GM23248 (cell line): ENCODE measurements at places on chromosomes 13 and 19.
A peak's percentile ranks its signal among the peaks of the same experiment; 100 is the strongest.

- no peak for DNase-seq
Measured at GRCh38 chr13:104021806-104022397, 955.7 kb upstream of the SLC10A2 start.

- DNase-seq: no peak
Measured at GRCh38 chr19:39916851-39917396, 17.5 kb downstream of the FCGBP start.

- DNase-seq: no peak
Measured at GRCh38 chr13:63625869-63626268, 2210.2 kb upstream of the PCDH20 start.

- no peak for DNase-seq
Measured at GRCh38 chr13:106467427-106468122, 67.9 kb downstream of the EFNB2 start.

DNA sequence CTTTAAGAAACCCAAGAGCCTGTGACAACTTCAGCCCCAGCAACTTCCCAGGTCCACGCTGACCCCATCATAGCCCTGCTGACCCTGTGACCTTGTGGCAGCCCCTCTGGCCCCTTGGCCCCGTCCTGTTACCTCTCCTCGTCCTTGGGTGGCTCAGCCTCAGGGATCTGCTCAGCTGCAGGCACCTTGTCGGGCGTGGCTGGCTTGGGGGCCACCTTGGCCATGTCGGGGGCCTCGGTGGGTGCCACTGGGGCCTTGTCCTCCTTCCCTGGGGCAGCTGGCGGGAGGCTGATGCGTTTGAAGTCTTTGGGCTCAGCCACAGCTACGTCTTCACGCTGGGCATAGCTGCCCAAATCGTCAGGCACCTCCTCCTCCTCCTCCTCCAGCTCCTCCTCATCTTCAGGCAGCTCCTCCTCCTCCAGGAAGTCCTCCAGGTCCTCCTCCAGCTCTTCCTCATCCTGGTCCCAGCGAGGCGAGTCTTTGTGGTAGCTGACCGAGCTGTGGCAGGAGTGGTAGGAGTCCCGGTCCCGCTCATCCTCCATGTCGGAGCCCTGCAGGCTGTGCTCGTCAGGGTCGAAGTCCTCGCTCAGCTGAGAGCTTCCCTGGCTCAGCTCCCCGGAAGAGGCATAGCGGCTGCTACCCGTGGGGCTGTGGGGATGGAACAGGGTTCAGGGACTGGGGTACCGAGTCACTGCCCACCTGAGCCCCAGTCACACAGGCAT lies 32.2 kb downstream of the UNC13A start:
- no peak for DNase-seq

GRCh38 chr13:90447034-90447733 lies 900.3 kb upstream of the MIR17HG start:
- no peak for DNase-seq

GRCh38 chr13:34803756-34804155 lies 138.3 kb upstream of the NBEA start:
- no peak for DNase-seq

DNA sequence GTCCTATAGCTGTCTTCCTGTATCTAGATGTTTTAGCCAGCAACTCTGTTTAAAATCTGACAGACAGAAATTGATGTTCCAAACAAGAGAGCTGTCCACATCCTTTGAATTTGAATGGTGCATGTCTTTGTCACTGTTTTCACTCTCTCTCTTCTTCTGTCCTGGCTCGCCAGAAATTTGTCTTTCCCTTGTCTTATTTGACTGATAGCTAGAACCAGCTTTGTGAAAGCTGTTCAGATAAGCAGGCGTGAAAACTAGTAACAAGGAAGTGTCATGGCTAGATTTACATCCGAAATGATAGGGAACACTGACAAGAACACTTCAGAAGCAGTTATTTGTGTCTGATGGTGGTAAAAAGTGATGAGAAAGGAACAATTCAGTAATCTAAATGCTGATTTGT lies 354.9 kb upstream of the SLITRK1 start:
- DNase-seq: no peak

DNA sequence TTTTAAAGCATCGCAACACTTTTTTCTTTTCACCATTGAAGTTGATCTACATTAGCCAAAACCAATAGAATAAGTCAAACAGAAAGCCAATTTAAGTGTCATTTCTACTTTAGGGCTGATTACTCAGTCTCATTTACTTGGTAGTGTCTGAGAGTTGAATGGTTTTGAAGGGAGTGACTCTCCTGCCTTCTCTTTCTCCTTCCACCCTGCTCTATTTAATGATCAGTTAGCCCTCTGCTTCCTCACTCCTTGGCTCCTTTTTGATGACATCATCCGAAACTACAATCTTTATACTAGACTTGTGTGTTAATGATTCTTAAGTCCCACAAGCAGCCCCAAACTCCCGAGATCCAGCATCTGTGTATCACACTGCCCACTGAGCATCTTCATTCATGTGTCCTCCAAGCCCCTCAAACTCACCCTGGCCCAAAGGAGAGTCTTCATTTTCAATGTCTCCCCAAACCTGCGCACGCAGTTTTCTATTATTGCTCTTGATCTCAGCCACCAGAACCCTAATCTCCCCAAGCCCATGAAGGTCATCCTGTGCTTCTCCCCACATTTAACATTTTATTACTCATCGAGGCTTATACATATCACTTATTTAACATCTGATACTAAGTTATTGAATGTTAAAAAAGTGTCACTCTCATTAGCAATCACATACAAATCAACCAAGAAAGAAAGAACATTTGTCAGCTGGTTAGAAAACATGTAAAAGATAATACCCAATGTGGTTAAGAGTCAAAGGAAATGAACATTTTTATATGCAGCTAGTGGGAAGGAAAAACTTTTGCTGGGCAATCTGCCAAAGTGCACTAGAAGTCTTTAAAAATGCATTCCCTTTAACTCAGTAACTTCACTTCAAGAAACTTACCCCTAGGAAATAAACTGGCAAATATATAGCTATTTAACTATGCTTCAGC lies 32.2 kb upstream of the ARGLU1 start:
- peak; percentile 12 for DNase-seq
